ENCODE measurements at places on chromosomes 6 and 20.

DNA sequence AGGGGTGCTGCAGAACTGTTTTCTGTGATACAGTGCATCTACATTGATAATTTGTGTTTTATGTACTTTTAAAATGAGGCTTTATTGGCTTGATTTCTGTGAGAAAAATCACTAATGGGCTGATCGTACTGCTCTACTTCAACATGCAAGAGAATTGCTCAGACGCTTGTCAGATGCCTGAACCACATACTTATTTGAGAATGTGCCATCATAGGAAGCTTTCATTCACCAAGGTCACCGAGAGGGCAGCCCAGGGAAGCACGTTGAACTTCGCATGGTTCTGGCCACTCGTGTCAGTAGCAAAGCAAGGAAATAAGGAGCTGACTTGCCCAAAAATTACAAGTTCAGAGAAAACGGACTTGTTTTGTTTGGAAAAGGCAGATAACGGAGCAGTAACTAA is 168.5 kb upstream of the AKAP12 start:
- no peak for DNase-seq

DNA sequence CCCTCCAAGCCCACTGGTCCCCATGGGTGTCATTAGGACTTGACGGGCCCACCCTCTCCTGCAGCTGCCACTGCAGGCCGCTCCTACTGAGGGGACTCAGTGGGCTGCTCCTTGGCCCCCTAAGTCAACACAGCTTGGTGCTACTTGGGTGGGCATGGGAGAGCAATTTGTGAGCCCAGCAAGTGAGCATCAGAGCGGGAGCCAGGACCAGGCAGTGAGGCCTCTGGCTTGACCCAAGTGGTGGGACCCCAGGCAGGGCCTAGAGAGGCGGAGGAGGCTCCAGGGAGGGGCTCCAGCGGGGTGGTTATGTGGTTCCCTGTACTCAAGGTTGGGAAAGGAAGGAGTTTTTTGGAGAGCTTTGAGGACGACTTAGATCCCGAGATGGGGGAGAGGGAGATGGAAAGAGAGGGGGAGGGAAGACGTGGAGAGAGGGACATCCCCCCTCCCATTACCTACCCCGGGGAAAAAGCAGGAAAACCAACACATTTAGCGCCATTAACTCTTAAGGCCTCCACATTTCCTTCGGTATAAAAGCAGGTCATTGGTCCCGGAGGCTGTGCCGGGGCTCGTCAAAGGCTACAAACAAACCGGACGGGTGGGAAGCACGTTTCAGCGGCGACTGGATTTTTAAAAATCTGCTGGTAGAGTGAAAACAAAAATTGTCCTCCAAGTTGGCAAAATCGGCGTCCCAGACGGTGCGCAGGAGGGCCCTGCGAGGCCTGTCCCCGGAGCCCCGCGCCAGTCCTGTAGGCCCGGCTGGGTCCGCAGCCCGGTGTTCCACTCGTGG is 8.8 kb downstream of the FOXC1 start:
- no peak for DNase-seq

GRCh38 chr6:36160147-36160760 is 29.9 kb downstream of the MAPK13 start:
- DNase-seq: no peak

DNA sequence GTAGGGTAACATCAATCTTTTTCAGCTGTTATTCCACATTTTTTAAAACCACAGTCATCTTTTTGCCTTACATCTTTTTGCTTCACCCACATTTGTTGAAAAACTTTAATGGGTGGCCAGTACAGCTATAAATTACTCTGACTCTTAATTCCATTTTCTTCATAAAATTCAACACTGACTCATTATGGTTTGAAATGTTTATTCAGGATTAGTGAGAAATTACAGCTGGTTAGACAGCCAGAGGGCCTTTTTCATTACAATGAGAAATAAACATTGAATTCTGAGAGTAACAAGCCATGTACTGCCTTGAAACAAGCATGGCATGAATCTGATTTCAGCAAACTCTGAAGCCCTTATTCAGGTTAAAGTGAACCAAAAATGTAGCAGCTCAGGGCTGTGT is 19.5 kb downstream of the NDUFAF4 start:
- no peak for DNase-seq

DNA sequence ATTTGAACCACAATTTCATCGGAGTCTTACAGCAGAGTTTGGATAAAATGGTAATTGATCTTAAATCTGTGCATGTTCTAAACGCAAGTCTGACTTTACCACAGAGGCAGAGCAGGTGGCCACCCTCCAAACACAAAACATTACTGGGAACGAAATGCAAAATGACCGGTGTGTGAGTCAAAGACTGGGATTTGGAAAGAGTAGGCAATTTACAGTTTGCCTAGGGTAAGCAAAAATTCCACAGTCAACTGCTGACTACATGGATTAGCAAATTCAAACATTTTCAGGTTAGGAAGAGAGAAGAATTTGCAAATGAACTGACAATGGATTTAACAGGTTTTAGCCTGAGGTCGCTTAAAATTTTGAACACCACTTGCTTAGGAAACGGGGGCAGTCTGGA is 444.4 kb downstream of the HDGFL1 start:
- no peak for DNase-seq

GRCh38 chr6:141107591-141108160 is 1025.0 kb upstream of the GJE1 start:
- DNase-seq: no peak

- DNase-seq: no peak
Observed at GRCh38 chr6:132659082-132659481, at the start of gene TAAR1. TSS of gene TAAR1 (minus strand) at chr6:132659182. CDS start at chr6:132646003, 13,179 bp downstream.

DNA sequence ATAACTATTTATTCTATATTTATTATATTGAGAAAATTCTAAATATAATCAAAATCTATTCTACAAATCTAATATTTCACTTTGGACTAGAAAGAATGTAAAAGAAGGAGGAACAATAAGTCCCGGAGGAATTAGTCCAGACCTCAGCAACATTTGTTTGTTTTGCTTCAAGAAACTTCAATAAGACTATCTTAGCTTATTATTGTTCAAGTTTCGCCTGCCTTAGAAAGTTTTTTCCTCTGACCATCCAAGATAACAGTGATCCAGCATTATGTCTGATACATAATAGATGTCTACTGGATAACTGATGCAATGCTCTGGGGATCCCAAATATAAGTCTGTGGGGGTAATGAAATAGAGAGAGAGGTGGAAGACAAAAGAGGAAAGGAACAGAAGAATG is 28.7 kb upstream of the NT5E start:
- DNase-seq: no peak

Data from esophagus squamous epithelium (tissue), 5 donors.